A172 (cell line): ENCODE measurements at places on chromosomes 12 and 14.

DNA sequence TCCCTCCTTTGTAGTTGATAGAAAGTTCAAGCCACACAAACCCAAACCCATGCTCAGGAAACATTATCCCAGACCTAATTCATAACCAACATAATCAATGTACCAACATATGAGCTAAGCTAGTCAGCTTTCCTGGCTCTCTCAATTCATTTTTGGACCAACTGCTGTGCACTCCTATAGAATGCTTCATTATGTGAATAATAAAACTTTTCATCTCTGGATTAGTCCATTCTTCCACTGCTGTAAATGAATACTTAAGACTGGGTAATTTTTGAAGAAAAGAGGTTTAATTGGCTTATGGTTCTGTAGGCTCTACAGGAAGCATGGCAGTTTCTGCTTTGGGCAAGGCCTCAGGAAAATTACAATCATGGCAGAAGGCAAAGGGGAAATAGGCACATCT, 651.9 kb downstream of the RERGL start:
- no peak for DNase-seq

DNA sequence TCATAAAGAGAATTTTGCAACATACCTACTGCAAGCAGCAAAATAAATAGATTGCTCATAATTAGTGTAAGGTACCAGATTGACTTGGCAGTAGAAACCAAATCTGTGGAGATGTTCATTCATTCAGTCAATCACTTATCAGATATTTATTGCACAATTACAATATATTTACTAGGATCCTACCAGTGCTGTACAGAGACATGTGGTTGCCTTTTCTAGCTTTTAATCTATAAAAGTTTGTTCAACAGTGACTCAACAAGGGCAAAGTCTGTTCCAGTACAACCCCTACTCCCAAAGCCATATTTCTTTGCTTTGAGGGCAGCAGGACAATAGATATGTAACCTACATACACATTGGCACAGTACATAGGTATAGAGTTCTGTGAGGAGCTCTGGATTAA, 27.3 kb downstream of the ABCD2 start:
- DNase-seq = no peak

GRCh38 chr12:53747095-53747494, 4.7 kb downstream of the CISTR start:
- no peak for DNase-seq

- DNase-seq = no peak
These were observed 295.0 kb upstream of the RTL1 start for GRCh38 chr14:101198398-101199027.

GRCh38 chr12:3014641-3015040, 55.4 kb downstream of the TEAD4 start:
- no peak for DNase-seq

DNA sequence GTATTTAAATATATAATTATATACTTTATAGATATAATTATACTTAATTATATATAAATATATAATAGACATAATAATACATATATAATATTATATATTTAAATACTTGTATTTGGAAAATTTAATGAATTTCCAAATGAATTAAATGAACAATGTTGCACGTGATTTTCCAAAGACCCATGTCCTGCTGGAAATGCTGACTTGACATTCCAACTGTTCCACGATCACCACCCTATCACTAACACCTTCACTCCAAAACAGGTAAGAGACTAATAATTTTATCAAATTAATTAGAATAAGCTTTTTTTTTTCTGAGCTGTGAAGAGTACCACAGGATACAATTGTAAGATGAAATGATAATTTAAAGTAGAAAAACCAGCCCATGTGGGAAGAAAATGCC, 103.4 kb downstream of the ST8SIA1 start:
- DNase-seq = no peak

DNA sequence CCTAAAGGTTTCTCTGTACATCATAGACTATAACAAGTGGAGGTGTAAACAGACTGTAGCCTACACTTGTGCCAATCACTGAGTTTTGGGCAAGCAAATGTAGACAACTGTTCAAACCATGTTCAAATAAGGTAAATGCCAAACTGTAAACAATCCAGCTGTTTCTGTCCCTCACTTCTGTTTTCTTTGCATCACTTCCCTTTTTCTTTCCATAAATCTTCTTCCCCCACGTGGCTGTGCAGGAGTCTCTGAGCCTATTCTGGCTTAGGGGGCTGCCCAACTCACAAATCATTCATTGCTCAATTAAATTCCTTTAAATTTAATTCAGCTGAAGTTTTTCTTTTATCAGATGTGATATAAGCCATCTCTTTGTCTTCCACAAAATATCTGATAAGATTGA, 65.1 kb upstream of the CPM start:
- no peak for DNase-seq

- DNase-seq = no peak
These were observed 221.2 kb downstream of the NELL2 start for GRCh38 chr12:44654646-44655639.

DNA sequence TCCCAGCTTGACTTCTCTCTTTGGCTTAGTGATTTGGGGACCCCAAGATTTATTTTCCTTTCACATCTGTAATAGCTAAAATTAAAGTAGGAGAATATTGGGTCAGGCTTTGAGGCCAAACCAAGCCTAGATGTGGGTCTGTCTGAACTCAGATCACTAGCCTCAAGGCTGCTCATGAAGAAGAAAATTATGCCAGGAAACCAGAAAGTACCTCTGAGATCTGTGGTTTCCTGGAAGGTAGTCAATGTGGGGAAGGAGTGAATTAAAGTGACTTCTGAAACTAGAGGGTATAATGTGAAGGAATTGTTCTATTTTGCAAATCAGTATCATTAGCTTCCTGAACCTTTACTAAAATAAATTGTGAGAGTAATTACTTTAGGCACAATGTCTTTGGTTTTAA, 13.4 kb upstream of the CLEC12A start:
- no peak for DNase-seq

- DNase-seq = no peak
These were observed 12.4 kb downstream of the KRT7 start for GRCh38 chr12:52245259-52245961.

- DNase-seq = peak; percentile 63
These were observed 203.7 kb downstream of the PPM1H start for GRCh38 chr12:62731055-62731820.

DNA sequence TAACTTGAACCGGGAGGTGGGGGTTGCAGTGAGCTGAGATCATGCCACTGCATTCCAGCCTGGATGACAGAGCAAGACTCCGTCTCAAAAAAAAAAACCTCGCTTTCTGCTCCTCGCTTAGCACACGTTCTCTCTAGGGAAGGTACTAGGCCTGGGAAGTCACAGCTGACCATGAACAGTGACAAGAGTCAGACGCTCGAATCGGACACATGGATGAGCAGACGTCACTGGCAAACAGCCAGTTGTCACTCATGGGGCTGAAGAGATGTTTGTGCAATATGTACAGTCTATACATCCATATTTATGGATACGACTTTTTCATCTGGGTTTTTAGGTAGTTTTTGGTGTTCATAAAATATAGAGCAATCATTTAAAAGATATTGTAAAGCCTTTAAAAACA, 19.4 kb downstream of the TCHP start:
- DNase-seq = no peak

- no peak for DNase-seq
These were observed 422.1 kb downstream of the RPS29 start for GRCh38 chr14:49164074-49164473.

- no peak for DNase-seq
These were observed 407.2 kb downstream of the NOVA1 start for GRCh38 chr14:26190646-26191045.

GRCh38 chr12:11508699-11509098, 113.3 kb upstream of the PRB2 start:
- no peak for DNase-seq

- DNase-seq = no peak
These were observed 375.7 kb downstream of the ZFP36L1 start for GRCh38 chr14:68417009-68417650.

DNA sequence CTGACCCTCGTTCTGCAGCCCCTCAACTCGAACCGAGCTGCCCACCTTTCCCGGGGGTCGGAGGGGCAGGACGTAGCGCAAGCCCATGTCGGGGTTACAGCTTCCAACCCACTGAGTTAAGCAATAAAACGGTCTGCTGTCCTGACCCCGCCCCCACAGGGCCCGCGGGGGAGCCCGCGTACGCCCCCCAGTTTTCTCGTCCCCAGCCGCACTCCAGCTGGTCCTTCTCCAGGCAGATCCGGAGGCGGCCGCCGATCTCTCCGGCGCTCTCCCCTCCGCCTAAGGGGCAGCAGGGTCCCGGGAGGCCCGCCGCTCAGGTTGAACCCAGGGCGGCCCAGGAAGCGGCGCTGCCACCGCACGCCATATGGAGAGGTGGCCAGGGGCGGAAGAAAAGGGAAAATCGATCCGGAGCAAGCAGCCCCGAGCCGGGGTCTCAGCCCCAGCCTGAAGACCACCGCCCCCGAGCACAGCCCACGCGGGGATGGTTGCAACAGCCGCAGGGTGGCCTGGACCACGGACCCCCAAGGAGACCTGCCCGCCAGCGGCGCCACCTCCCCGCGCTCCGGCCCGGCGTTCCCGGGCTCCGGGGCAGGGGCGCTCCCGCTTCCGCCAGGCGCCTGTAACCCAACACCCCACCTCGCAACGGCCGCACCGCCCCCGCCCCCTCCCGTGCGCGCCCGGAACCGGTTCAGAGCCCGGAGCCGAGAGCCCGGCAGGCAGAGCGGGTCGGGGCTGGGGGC, 760 bp downstream of the ACTN1 start:
- DNase-seq = no peak

DNA sequence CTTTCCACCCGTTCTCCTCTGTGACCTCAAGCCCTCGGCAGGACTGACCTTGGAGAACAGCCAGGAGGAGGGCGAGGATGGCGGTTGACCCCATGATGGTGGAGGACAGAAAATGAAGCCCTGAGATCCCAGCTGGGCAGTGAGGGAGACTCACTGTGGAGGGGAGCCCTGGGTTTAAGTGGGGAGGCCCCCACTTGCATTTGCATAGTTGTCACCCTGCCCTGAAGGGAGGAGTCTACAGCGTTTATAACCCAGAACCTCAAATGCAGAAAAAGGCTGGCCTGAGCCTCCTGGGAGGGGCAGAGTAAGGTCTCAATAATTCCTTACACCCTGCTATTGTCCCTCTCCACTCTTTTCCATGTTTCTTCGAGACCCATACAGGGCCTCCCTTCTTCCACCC, 1052.7 kb downstream of the TMEM121 start:
- no peak for DNase-seq
